ENCODE measurements at places on chromosomes 12 and 14.

- no peak for DNase-seq
Measured at GRCh38 chr12:119169150-119169549, 9.6 kb upstream of the HSPB8 start.

DNA sequence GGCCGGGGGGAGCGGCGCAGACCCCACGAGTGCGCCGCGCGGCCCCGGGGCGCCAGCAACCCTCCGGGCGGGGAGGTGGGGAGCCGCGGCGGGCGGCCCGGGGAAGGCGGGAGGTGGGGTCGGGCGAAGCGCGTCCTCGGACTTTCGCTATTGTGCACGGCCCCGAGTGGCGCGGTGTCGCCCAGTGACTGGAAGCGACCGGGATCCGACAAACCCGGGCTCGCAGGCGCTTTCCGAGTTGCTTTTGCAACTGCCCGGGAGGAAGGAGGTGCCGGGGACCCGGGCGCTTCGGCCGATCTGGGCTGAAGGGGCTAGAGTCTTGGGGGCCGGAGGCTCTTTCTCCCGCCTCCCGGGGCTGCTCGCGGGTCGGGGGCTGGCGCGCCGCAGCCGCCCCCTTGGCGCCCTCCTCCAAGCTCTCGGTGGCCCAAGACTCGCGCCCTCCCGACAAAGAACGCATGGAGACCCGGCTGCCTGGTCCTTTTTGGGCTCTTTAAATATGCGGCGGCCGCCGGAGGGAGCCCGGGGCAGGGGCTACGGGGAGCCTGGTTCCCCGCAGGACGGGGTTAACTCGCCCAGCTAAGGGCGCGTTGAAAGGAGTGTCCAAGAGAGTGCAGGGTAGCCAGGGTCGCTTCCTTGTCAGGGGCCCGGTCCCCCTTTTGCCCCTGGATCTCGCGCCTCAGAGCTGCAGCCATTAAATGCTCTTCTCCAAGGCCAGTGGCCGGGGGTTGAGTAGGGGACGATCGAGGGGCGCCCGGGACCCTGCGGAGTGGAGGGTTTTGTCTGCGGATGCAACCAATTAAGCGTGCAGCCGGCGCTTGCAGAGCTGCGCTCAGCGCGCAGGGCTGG, 1.4 kb downstream of the HMGA2 start:
- no peak for DNase-seq

- peak; percentile 43 for DNase-seq
Measured at GRCh38 chr14:70821584-70822529, 12.5 kb upstream of the MAP3K9 start.

GRCh38 chr12:70664465-70664881, 27.2 kb upstream of the PTPRB start:
- no peak for DNase-seq
